ENCODE measurements at places on chromosomes 3 and 15.

DNA sequence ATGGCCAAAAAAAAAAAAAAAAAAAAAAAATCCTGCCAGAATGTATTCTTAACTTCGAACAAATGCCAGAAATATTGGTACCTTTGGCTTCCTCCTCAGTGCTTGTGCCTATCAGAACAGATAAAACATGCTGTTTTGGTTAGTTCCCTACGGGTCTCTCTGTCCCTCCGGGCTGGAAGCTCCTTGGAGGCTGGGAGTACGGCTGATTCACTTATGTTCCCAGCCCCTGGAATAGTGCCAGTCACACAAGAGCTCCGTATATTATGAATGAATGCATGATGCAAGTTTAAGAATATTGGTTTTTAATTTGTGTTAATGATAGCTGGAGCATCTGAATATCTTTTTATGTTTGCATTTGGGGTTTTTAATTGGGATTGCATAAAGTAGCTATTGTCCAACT is 44.0 kb downstream of the NR2F2 start:
- no peak for DNase-seq

- no peak for DNase-seq
These were observed 108.4 kb upstream of the SLC6A11 start for GRCh38 chr3:10707400-10708215.

DNA sequence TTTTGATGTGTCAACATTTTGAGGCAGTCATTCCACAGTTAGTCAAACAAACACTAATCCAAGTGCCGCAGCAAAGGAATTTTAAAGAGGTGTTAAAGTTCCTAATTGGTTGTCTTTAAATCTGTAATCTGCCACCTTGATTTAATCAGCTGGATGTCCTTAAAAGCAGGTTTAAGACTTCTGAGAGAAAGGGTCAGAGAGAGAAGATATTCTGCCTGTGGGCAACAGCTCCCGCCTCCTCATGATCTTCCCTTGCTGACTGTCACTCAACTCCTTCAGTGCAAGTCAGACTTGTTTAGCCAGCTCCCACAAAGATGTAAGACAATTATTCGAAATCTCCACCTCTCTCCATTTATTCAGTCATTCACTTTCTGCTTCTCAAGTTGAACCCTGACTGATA is 92.6 kb upstream of the MYRIP start:
- no peak for DNase-seq

DNA sequence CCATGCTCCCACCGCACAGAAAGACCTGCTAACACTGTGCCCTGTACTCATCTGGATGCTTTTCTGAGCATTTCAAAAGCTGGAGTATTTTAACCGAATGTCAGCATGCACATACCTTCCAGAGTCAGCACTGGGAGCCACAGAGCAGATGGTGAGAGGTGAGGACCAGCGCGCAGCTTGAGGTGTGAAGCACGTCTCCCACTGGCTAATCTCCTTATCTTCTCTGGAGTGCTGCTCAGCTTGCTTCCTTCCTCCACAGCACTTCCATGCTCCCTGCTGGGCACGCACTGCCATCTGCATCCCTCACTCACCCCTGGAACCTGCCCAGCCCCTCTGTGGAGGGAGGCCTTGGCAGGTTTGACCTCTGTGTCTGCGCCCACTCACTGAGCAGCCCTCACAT is at the start of gene GNB5:
TSS of gene GNB5 (minus strand) at position 186 of the 400 bp plus-strand sequence. CDS start 6,716 bp downstream, outside the sequence.
- DNase-seq, result no peak

- DNase-seq, result no peak
These were observed 19.5 kb upstream of the SPESP1 start for GRCh38 chr15:68910816-68911215.

DNA sequence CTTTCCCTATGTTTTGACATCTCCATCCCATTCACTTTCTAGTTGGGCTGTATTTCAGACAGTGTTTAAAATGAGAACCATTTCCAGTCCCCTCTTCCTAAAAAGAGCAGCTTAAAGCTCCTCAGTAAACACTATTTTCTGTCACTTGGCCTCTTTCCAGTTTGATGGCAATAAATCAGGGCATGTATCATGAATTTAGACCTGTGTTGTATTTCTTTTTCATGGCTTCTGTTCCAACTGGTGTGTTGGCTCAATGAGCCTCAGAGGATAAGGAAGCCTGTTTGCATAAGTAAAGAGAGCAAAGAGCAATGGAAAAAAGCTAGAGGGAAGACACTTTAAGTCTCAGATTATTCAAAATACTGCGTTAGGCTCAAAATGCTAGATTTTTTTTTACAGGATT is 7.2 kb downstream of the CCDC80 start:
- no peak for DNase-seq

GRCh38 chr3:195247863-195248189 is 23.1 kb downstream of the XXYLT1 start:
- DNase-seq, result no peak

GRCh38 chr15:64011736-64012135 is 34.5 kb downstream of the DAPK2 start:
- DNase-seq, result no peak

DNA sequence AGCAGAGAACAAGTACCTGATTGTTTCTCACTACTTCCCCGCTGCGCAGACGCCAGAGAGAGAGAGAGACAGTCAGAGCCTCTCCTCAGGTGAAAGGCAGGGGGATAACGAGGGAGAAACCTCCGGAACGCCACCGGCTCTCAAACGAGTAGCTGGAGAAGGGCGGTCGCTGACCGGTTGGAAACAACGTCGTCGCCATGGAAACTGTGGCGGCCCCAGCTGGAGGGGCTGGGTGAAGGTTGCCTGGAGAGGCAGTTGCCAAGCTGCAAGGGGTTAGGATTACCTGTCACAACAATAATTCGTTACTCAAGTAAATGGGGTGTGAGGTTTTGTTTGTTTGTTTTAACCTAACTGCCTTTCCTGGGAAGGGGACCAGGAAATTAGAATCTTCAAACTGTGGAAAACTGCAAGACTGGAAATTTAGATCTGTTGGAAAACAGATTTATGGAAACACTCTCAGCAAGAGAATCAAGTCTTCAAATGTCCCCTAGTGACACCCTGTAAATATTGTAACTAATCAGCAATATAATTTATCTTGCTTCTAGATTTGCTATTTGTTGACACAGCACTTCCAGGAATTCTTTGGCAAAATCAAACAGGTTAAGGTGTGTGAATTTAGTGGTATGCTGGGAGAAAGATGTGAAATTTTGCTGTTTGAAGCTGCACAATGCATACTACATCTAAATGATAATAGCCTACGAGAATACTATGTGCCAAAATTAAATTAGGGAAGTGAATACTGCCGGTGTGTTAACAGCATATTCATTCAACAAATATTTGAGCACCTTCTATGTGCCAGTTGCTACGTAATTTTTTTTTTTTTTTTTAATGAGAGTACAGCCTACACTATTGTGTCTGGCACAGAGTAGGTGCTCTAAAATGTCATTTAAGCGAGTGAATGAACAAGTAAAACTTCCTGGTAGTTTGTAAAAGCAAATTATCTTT is at the start of gene DNAH12:
TSS of gene DNAH12 (minus strand) at position 164 of the 945 bp plus-strand sequence. CDS start 1,474 bp downstream, outside the sequence.
- no peak for DNase-seq

GRCh38 chr15:28943611-28944230 is 57.9 kb downstream of the APBA2 start:
- DNase-seq, result no peak

GRCh38 chr15:56683908-56684307 is 49.4 kb downstream of the ZNF280D start:
- DNase-seq, result no peak

- DNase-seq, result no peak
These were observed 268.7 kb upstream of the THRB start for GRCh38 chr3:24763393-24763792.

DNA sequence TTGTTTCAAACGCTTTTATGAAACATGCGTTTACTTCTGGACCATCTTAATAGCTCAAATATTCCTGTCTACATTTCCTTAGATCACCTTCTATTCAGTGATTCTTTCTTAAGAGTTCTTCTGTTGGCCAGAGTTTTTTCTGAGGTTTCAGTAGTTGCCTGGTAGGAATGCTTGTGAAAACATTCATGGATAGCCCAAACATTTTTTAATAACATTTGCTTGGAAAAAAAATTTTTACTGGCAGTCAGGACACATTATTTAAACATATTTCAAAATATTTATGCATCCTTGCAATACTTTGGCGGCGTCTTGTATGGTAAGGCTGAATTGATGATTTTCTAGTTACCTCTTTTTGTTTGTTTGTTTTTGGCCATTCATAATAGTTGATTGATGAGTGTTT is 47.4 kb upstream of the ZBTB20 start:
- no peak for DNase-seq

GRCh38 chr15:62845241-62846126 is 197.1 kb upstream of the TPM1 start:
- DNase-seq, result no peak

GRCh38 chr3:111769992-111770352 is 89.1 kb upstream of the PHLDB2 start:
- DNase-seq, result no peak

DNA sequence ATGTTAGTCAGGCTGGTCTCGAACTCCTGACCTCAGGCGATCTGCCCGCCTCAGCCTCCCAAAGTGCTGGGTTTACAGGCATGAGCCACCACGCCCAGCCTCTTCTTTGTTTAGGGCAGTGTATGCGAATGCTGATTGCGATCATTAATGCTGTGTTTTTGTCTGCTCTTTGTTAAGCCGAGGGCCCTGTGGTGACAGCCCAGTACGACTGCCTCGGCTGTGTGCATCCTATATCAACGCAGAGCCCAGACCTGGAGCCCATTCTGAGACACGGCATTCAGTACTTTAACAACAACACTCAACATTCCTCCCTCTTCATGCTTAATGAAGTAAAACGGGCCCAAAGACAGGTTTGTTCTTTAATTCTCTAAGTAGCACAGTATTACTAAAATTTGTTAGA is 7.8 kb downstream of the KNG1 start:
- no peak for DNase-seq

- no peak for DNase-seq
These were observed 56.7 kb upstream of the DGKG start for GRCh38 chr3:186418671-186419145.

DNA sequence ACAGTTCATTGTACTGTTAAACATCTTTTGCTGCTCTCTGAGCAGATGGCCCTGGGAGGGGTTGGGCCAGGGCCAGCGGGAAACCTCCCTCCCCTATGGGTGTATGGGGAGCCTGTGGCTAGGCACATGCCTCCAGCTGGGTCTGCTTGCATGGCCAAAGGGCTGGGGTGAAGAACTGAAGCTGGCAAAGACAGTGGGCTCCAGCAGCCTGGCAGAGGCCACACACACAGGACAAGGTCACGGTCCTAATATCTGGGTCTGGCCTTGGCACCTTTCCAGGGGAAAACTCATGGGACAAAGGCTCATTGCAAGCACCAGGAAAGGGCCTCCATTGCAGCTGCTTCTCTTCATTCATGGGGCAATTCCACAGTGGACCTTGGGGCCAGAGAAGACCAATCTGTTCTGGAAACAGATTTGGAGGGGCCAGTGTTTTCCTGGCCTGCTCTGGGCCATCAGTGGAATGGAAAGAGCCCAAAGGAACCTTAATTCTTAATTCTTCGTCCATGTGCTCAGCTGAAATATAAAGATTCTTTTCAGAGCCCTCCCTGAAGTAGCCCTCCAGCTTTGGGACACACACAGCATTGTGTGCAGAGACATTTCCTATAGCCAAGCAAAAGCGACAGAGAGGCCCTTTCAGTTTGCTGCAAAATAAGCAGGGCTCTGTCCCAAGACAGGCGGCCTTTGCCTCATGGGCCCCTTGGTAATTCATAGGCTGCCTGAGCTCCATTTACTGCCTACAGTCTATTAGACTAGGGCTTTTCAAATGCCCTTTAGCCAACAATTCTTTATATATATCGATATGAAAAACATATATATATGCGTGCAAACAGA is 11.3 kb upstream of the LIMD1 start:
- no peak for DNase-seq

Data from stimulated activated CD8-positive, alpha-beta memory T cell treated with anti-CD3 and anti-CD28 coated beads, Interleukin-7, amount 100 ng/mL, for 1 hour (primary cell).